T-helper 2 cell (primary cell): ENCODE measurements at places on chromosomes 1 and 21.

- DNase-seq, result no peak
These were observed 48.1 kb downstream of the ABCG1 start for GRCh38 chr21:42266971-42267556.

GRCh38 chr21:36757196-36757595 lies 58.3 kb downstream of the SIM2 start:
- no peak for DNase-seq

- no peak for DNase-seq
These were observed 3.7 kb upstream of the SAMD11 start for GRCh38 chr1:920010-920409.

DNA sequence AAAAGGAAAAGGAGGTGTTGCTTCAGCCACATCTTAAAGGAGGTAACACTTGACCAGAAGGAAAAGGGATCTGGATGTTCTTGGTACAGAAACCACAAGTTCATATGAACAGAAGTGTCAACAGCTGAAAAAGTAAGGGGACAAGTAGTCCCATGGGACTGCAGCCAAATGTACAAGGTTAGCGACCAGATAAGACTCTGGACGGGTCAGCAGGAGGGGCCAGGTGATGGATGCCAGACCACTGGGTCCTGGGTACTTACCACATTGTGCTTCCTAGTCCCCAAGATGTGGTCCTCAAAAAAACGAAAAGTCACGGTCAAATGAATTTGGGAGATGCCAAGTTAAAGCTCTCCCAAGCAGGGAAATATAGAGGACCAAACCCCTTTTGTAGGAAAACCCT lies 16.6 kb upstream of the BMP8A start:
- DNase-seq, result no peak

DNA sequence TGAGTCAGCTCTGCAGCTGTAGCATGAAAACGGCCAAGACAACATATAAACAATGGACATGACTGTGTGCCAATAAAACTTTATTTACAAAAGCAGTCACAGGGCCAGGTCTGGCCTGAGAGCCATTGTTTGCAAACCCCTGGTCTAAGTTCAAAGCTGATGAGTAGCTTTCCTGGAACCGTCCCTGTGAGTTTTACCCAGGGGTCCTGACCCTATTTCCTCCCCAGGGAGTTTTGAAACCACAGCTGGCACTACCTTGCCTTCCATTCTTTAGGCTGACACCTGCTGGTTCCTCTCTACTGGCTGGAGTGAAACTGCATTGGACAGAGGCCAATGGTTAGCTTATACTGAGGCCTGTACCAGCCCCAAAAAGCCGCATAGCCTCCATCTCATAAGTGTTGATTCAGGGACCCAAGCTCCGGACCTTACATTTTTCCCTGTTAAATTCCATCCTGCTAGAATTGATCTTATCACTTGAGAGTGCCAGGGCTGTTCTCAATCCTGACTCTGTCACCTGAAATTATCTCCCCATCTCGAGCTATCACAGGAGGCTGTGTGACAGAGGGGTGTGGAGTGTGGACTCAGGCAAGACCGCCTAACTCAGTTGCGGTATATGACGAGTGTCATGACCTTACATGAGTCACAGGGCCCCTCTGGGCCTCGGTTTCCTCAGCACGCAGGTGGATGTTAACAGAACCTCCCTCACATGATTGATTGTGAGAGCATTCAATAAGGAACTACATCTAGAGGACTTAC lies 343.6 kb downstream of the NPHP4 start:
- DNase-seq, result no peak

DNA sequence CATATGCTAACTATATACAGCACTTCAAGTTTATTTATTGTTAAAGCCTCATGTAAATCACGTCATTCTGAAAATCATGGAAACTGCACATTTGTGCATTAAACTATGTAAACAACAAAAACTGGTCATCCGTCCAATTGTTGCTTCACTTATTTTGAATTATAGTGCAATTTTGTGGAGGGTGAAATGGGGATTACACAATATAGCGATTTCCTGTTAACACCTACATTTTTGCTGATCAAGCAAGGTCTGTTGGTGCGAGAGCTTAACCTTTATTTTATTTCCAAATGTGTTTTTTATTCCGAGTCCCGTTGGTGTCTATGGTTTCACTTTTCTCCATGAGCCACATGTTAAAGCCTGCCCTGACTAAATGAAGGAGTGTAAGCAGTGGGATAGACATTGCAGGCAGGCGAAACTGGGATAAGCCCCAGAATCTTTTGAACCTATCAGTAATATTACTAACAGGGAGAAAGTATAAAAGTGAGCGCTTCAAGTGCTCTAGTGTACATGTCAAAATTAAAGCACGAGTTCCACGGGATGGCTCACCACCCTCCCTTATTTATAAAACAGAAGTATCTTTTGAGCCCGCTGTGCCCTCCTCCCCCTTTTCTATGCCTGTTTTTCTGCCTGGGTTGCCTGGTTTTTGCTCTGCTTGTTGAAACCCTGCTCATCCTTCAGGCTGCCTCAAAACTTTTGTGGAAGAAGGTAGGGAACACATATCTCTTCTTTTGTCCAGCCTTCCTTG lies 120.7 kb downstream of the NFIA start:
- DNase-seq, result no peak

- DNase-seq, result no peak
These were observed 45.3 kb downstream of the NFASC start for GRCh38 chr1:204915861-204916495.
